ENCODE measurements at places on chromosomes 13 and 19.

GRCh38 chr19:49983645-49984229 is 22.8 kb upstream of the SIGLEC11 start:
- peak; percentile 84 for DNase-seq

- DNase-seq = no peak
These were observed 11.1 kb upstream of the RAB3A start for GRCh38 chr19:18214779-18215433.

DNA sequence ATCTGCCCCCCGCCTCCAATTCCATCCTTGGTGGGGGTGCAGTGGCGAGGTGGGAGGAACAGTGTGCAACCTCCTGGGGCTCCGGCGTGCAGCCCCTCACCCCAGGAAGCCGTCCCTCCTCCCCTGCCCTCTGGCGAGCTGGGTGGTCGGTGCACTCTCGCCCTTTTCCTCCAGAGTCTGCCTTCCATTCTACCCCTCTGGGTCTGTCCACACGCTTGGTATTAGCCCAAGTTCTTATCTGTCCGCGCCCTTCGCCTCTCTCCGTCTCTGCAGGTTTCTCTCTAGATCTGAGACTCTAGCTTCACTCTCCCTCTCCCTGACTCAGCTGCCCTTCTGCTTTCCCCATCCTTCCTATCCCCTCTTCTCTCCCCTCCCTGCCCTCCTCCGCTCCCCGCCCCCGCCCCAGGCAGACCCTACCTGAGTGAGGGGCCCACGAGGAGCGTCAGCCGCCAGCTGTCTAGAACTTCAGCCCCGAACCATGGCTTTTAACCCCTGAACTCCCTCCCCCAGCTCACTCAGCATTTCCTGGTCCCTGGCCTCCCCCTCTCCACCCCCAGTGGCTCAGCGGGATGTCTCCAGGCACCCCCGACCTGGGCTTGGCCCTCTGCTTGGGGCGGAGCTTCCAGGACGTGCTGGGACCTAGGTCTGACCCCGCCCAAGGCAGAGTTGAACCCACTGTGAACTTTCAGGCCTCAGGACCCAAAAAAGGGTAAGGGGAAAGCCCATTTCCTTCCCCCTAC is 499 bp upstream of the KLK13 start:
- no peak for DNase-seq

- peak; percentile 73 for DNase-seq
These were observed 44.4 kb downstream of the ELF1 start for GRCh38 chr13:40974460-40975407.

- no peak for DNase-seq
These were observed 55.4 kb downstream of the KDM4B start for GRCh38 chr19:5024282-5024681.

DNA sequence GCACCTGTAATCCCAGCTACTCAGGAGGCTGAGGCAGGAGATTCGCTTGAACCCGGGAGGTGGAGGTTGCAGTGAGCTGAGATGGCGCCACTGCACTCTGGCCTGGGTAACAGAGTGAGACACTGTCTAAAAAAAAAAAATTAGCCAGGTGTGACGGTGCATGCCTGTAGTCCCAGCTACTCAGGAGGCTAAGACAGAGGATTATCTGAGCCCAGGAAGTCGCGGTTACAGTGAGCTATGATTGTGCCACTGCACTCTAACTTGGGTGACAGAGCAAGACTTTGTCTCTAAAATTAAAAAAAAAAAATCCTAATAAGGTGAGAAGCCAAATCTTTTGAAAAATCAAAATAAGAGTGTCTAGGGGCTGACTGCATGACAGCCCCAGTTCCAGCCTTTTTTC is 9.7 kb upstream of the CEBPA start:
- DNase-seq = no peak

GRCh38 chr13:43916828-43917227 is 37.1 kb downstream of the LACC1 start:
- no peak for DNase-seq

GRCh38 chr13:78599645-78600279 is 3.6 kb downstream of the POU4F1 start:
- no peak for DNase-seq

DNA sequence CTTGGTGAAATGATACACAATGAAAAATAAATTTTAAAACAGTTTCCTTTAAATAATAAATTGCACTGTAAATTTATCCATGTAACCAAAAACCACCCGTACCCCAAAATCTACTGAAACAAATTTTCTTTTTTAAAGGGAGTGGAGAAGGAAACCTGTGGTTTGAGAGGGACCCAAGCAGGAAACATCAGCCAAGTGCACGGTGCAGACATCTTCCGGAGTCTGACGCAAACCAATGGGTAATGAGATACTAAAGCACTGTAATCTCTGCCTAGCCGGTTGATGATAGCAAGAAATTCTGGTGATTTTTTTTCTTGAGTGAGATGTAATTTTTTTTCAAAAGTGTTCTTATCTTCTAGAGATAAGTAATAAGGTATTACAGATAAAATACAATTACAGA is 115.4 kb downstream of the ABCC4 start:
- DNase-seq = peak; percentile 74

GRCh38 chr13:53105890-53106289 is 77.3 kb downstream of the OLFM4 start:
- DNase-seq = no peak

DNA sequence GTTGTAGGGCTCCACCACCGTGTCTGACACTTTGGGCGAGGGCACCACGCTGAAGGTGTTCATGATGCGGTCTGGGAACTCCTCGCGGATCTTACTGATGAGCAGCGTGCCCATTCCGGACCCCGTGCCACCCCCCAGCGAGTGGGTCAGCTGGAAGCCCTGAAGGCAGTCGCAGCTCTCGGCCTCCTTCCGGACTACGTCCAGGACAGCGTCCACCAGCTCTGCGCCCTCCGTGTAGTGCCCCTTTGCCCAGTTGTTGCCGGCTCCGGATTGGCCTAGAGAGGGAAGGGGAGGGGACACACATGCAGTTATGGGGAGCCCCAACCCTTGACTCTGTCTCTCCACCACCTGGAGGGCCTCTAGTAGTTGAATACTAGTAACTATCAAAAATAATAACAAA is 6.2 kb downstream of the TUBB4A start:
- no peak for DNase-seq

DNA sequence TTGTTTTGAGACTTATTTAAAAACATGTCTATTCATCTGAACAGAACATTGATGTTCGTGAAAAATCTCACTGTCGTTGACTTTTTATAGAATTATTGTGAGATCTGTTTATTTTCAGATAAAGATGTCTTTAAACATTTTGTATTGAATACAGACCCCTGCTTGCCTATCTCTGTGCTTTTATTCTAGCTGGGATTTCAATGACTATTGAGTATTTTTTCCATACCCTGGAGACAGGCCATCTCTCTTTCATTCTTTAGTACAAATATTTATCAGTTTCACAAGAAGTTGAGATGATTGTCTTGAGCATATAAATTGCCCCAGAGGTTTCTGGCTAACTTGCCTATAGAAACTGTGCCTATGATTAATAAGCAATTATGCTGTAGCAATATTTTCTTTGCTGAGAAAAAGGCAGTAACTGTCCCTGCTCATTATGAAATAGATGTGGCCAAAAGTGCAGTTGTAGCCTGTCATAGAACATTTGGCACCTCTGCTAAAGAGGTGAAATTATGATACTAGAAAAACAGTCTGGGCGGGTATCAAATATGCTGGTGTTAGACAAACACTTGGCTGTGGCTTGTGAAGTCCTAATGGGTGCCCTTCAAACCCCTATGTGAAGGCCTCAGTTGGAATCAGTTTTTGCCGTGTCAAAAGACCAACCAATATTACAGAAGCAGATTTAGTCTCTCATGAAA is 360.6 kb downstream of the HS6ST3 start:
- no peak for DNase-seq

- no peak for DNase-seq
These were observed 33.5 kb upstream of the ITM2B start for GRCh38 chr13:48199404-48199946.

GRCh38 chr13:71169180-71169579 is 697.8 kb downstream of the DACH1 start:
- no peak for DNase-seq

DNA sequence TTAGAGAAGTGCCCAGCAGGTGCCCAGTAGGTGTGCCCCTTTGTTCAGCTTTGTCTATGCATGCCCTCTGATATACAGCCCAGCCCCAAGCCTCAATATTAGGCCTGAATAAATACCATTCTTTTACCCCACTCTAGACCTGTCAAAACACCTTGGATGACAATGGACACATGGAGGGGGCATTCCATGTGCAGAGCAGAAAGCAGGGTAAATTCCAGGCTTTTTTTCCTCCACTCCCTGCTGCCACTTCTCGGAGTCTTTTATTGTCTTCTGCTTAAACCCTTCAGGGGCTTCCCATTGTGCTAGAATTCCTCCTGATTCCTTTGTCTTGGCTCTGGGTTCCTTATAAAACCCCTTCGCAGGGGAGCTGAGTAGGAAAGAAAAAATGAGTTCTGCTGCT is 5.8 kb upstream of the FRY start:
- DNase-seq = no peak

DNA sequence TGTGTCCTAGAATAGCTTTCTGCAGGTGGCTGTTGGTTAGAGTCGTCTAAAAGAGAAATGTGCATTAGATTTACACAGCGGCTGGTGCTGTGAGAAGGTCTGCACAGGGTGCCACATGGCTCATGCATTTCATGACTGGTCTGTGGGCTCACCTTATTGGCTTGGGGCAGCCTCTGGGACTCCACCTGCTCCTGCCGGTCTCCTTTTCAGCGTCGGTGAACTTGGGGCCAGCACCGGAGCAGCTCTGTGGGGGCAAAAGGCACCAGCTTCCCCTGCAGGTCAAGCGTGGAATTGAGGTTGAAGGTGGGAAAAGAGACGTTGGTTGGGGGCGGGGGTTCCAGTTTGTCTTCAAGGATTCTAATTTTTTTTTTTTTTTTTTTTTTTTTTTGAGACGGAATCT is 3.1 kb upstream of the PNMA8C start:
- DNase-seq = no peak

DNA sequence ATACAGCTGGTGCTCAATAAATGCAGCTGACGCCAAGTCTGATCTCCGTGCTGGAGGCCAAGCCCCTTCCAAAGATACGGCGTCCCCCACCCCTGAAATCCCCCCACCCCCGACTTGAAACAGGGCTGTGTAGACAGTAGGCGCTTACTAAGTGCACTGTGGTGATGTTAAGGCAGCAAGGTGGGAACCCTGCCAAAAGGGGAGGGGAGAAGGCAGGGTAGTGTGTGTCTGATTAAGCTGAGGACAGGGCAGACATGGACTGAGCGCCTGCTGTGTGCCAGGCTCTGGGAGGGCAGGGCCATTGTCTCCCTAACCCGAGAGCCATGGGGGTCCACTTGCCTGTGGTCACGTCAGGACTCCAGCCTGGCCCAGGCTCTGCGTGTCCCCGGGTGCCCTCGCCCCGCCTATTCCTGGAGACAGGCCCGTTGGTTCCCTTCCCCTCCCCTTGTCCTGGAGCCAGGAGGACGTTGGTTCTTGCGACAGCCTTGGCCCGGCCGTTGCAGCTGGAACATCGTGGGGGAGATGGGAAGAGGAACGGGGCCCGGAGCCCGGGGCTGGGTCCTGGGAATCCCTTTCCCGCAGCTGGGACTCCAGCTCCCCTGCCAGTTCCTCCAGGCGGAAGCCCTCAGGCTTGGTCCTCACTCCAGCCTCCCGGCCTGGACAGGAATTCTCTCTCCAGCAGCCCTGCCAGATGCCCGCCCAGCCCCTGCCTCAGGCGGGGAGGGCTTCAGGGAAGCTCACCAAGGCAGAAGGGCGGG is 1.7 kb upstream of the ELANE start:
- DNase-seq = no peak

GRCh38 chr13:39737047-39737446 is 81.6 kb downstream of the COG6 start:
- no peak for DNase-seq

- DNase-seq = no peak
These were observed 6.9 kb downstream of the MKNK2 start for GRCh38 chr19:2043961-2044708.

- DNase-seq = peak; percentile 24
These were observed 4.7 kb upstream of the MYBPC2 start for GRCh38 chr19:50427997-50428425.

- no peak for DNase-seq
These were observed 28.2 kb downstream of the SBNO2 start for GRCh38 chr19:1145635-1146411.

GRCh38 chr13:21976159-21976558 is 305.3 kb downstream of the FGF9 start:
- no peak for DNase-seq

DNA sequence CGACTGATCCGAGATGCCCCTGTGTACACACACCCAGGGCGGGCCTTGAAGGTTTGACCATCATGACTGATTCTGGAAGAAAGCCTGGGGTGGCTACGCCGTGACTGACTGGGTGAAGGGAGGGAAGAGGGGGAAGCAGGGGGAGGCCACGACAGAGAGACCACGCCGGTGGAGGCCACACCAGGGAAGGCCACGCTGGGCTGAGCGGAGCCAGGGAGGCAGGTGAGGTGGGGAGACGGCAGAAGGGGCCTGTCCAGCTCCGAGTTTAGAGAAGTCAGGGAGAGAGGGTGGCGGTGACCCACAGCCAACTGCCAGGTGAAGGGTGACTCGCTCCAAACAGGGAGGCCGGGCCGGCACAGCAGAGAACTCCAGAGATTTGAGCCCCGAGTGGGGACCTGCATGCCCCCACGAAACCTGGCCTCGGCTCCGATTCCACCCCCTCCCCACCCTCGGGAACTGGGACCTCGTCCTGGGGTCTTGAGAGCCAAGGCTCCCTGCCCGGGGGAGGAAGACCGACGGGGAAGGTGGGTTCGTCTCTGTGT is 102.6 kb downstream of the PTPRS start:
- no peak for DNase-seq

- DNase-seq = peak; percentile 0
These were observed 30.5 kb downstream of the ZNF701 start for GRCh38 chr19:52600639-52601024.

GRCh38 chr19:4038661-4039423 is 27.9 kb downstream of the ZBTB7A start:
- no peak for DNase-seq

GRCh38 chr13:99523838-99524237 is 22.6 kb downstream of the TM9SF2 start:
- no peak for DNase-seq

GRCh38 chr13:105920370-105920769 is 615.1 kb downstream of the EFNB2 start:
- DNase-seq = no peak

DNA sequence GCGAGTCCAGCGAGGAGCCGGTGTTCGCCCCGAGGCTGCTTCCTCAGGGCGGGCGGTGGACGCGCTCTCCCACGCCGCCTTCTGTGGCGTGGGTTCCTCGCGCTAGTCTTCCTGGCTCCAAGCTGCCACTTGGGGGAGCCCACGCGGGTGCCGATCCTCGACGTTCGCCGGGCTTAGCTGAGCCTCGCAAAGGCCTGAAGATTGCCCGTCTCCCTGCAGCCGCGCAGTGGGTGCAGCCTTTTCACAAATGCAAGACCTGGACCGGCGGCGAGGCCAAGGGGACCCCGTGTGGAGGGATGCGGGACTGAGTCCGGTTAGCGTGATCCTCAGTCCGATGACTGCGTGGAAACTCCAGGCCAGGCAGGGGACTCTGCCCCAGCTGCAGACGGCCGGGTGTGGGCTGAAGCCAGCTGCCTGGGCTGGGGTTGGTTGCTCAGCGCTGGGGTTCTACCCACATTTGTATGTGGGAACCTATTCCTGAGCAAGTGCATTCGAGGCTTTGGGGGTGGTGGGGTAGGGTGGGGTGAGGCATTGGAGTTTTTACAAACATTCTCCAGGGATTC is 16.6 kb upstream of the LRP3 start:
- no peak for DNase-seq
